Upper lobe of right lung (tissue), 1 donor: ENCODE measurements at places on chromosomes 5 and 9. TPM values are rescaled to one million over a fixed set of nuclear protein-coding genes. Genes with fewer than 3 reads are reported as not detected.

- no peaks in the 10 kb centered on the region for H3K4me1 ChIP-seq
- peaks cover 29% of the 10 kb centered on the region for H3K27me3 ChIP-seq
- no peak overlapping the region for H3K4me3 ChIP-seq
- H3K27ac ChIP-seq = no peak overlapping the region
Observed at GRCh38 chr5:135482381-135482933, 30.3 kb upstream of the TIFAB start.

Gene HRCT1
- 10.8 TPM for total RNA-seq

Gene MEIKIN
- not detected for total RNA-seq

- peak overlapping the region; percentile 49 for H3K27ac ChIP-seq
- DNase-seq = no peak
- H3K4me1 ChIP-seq = peaks cover 42% of the 10 kb centered on the region
- H3K36me3 ChIP-seq = no peaks in the 10 kb centered on the region
- no peak overlapping the region for H3K4me3 ChIP-seq
Observed at GRCh38 chr9:109969011-109969410, 189.0 kb downstream of the PALM2AKAP2 start.

Gene CTXN3
- total RNA-seq = not detected

DNA sequence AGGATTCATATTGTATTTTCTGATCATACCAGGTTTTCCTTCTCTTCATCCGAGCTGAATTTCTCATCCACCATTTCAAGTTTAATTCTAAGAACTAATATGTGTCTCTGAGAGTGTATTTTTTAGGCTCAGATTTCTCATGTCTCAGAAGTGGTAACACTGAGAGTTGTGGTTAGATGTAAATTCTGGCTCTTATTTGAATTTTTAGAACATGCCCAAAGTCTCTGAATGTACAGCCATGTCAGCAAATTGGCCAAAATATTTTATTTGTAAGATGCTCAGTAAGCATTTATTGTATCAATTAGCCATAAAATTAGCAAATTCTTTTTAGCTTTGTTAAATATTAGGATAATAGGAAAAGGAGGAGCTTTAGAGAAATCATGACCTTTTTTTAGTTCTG lies 16.6 kb downstream of the SV2C start:
- H3K27me3 ChIP-seq = no peaks in the 10 kb centered on the region
- no peak overlapping the region for H3K27ac ChIP-seq
- no peak overlapping the region for H3K4me3 ChIP-seq
- no peaks in the 10 kb centered on the region for H3K36me3 ChIP-seq
- DNase-seq = no peak
- no peaks in the 10 kb centered on the region for H3K4me1 ChIP-seq

DNA sequence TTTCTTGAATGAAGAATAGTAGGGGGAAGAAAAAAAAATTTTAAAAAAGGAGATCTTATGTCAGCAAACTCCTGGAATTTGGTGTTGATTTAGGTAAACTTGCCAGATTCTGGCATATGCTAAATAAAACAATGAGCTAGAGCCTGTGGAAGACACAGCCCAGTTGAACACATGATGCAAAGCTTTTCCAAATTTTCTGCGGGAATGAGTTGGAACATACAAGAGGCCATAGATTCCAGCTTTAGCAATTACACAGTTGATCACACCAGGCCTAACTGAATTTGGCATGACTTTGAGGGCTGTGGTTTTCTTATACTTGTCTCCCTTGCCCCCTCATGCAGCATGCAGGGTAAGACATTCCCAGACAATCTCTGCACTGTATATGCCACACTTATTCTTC lies 297.0 kb downstream of the SH3GL2 start:
- H3K4me1 ChIP-seq = no peaks in the 10 kb centered on the region
- no peak overlapping the region for H3K4me3 ChIP-seq
- H3K36me3 ChIP-seq = no peaks in the 10 kb centered on the region
- DNase-seq = no peak

Gene MSMP
- total RNA-seq = not detected

DNA sequence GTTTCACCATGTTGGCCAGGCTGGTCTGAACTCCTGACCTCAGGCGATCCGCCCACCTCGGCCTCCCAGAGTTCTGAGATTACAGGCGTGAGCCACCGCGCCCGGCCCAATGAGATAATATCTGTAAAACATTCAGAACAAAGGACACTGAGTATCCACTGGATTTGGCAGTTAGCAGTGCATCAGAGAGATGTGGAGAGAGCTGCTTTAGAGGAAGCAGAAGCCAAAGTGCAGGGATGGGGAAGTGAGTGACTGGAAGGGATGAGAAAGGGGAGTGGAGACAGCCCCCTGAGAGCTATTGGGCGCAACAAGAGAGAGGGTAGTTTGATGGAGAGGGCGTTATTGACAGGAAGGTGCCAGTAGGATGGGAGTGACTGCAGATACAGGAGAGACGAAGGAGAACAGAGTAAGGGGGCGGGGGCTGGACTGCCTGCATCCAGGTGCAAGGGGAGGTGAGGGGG lies 157.5 kb upstream of the SHB start:
- H3K4me1 ChIP-seq = peaks cover 2% of the 10 kb centered on the region
- H3K36me3 ChIP-seq = no peaks in the 10 kb centered on the region
- no peak overlapping the region for H3K27ac ChIP-seq
- DNase-seq = peak; percentile 52
- H3K27me3 ChIP-seq = no peaks in the 10 kb centered on the region

Gene SPOCK1
- total RNA-seq = 4.0 TPM

Gene NOTCH1
- total RNA-seq = 114 TPM

DNA sequence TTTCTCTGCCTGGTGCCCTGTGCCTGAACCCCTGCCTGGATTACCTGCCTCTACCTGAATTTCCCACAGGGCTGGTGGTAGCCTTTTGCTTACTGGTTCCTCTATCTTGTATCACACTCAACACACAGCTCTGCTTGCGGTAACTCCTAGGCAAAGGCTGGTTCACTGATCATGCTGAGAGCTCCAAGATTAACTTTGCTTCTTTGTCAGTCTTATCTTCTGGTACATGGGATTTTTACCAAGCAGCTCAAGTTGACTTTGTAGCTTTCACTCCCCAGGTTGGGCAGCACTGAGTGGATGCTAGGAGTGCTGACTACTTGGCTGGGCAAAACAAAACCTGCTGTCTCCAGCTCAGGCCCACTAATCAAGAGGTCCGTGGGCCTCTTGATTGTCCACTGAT lies 145.9 kb upstream of the GLRA1 start:
- no peak overlapping the region for H3K27ac ChIP-seq
- no peak for DNase-seq
- no peak overlapping the region for H3K4me3 ChIP-seq
- H3K4me1 ChIP-seq = no peaks in the 10 kb centered on the region

DNA sequence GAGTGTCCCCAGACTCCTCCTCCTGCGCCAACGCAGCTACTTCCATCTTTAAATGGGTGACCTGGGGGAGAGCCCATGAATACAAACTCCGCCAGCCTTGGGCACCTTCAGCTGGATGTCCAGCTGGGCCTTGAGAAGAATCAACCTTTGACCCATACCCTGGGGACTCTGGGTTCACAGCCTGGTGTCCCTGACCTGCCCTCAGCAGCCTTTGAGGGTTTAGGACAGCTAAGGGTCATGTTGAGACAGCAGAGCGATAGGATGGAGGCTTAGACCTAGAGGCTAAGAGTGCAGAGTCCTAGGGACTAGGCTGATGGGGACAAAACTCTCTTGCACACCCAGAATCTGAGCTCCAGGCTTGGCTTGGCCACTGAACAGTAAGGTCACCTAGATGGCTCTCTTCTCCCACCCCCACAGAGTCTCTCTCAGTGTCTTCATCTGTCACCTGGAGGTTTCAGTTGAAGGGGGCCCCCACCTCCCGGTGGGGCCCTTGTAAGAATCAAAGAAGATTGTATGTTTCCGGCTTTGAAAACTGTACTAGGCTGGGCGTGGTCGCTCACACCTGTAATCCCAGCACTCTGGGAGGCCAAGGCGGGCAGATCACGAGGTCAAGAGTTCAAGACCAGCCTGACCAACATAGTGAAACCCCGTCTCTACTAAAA lies 6.7 kb upstream of the AQP3 start:
- no peaks in the 10 kb centered on the region for H3K4me1 ChIP-seq
- no peak for DNase-seq
- H3K27me3 ChIP-seq = no peaks in the 10 kb centered on the region
- no peak overlapping the region for H3K4me3 ChIP-seq
- no peaks in the 10 kb centered on the region for H3K36me3 ChIP-seq

GRCh38 chr9:136645352-136645902 lies 17.3 kb upstream of the EGFL7 start:
- H3K27me3 ChIP-seq = peaks cover 17% of the 10 kb centered on the region
- peak overlapping the region; percentile 51 for H3K4me3 ChIP-seq
- H3K27ac ChIP-seq = peak overlapping the region; percentile 83
- peaks cover 31% of the 10 kb centered on the region for H3K4me1 ChIP-seq
- H3K36me3 ChIP-seq = no peaks in the 10 kb centered on the region

DNA sequence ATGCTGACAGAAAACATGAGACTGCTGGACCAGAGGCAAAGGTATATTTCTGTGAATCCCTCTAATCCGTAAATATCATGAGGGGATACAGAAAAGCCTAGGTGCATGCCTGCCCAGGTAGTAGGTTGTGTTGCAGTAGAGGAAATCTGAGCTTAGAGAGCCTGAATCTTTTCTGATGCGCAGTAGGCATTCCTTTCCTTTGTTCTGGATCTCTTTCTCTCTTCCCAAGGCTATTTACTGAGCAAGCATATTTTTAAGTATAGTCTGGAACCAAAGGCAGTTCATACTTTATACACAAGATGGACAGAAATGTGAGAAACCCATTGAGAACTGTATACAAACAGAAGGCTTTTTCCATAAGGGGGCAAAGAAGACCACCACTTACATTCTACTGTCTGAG lies 359.3 kb downstream of the TMEM161B start:
- H3K4me1 ChIP-seq = no peaks in the 10 kb centered on the region
- no peak for DNase-seq
- H3K27me3 ChIP-seq = no peaks in the 10 kb centered on the region
- no peak overlapping the region for H3K27ac ChIP-seq
- H3K4me3 ChIP-seq = no peak overlapping the region

DNA sequence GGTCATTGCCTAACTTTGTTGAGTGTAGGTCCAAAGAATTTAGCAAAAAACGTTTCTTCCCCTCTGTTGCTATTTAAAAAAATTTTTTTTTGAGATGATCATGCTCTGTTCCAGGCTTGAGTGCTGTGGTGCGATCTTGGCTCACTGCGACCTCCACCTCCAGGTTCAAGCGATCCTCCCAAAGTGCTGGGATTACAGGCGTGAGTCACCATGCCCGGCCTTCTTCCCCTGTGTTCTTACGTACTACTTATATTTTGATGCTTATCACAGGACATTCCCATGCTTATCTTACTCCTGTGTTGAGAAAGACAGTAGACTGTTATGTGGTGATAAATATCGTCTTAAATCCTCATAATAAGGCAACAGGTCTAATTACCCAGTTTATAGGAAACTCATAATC lies 2.5 kb downstream of the ACER2 start:
- H3K4me3 ChIP-seq = no peak overlapping the region
- H3K4me1 ChIP-seq = peaks cover 14% of the 10 kb centered on the region
- no peaks in the 10 kb centered on the region for H3K36me3 ChIP-seq
- no peak overlapping the region for H3K27ac ChIP-seq

Gene BAAT
- 1.0 TPM for total RNA-seq

DNA sequence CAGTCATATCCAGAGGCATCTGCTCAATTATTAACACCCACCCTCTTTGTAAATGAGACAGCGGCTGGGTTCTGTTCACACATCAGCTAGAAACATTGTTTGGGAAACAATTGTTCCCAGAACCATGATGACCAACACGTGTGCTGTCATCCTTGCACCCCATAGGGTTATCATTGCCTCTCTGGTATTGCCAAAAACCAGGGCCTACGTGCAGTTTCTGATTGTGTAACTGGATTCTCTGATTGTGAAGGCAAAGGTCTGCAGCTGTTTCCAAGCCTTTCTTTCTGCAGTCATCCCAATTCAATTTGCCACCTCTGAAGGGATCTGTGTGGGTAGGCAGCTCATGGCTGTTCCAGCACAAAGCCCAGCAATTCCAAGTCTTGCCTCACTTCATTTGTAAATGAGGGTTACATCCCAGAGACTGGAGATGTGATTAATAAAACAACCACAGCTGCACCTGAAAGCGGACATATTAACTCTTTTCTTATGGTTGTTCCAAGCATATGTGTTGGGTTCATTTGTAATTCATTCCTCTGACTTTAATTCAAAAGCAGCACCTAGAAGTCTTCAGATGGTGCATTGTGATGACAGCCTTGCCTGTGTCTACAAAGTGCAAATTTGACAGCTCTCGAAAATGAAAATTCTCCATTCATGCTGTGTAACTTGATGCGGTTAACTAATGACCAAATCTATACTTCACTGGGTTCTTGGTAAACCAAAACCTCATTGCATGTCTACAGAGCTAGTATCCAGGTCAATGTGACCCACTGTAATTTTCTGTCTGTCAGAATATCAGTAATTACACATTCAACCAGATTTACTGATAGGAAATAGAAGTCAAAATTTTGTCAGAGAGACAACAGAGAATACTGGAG lies 66.6 kb downstream of the YIPF5 start:
- no peak overlapping the region for H3K27ac ChIP-seq
- H3K27me3 ChIP-seq = no peaks in the 10 kb centered on the region
- no peaks in the 10 kb centered on the region for H3K36me3 ChIP-seq
- no peaks in the 10 kb centered on the region for H3K4me1 ChIP-seq

- no peaks in the 10 kb centered on the region for H3K36me3 ChIP-seq
- DNase-seq = peak; percentile 62
- no peaks in the 10 kb centered on the region for H3K27me3 ChIP-seq
- no peak overlapping the region for H3K4me3 ChIP-seq
Observed at GRCh38 chr5:125484742-125485641, 738.6 kb upstream of the ZNF608 start.

- H3K27ac ChIP-seq = no peak overlapping the region
- H3K4me1 ChIP-seq = no peaks in the 10 kb centered on the region
- no peak for DNase-seq
- H3K36me3 ChIP-seq = no peaks in the 10 kb centered on the region
Observed at GRCh38 chr9:115599898-115600297, 481.9 kb upstream of the TNC start.

- H3K27me3 ChIP-seq = no peaks in the 10 kb centered on the region
- no peak for DNase-seq
- no peak overlapping the region for H3K4me3 ChIP-seq
- no peaks in the 10 kb centered on the region for H3K36me3 ChIP-seq
- H3K27ac ChIP-seq = no peak overlapping the region
Observed at GRCh38 chr9:132880324-132880661, 1.6 kb downstream of the SPACA9 start.

Gene AIF1L
- 12.3 TPM for total RNA-seq

DNA sequence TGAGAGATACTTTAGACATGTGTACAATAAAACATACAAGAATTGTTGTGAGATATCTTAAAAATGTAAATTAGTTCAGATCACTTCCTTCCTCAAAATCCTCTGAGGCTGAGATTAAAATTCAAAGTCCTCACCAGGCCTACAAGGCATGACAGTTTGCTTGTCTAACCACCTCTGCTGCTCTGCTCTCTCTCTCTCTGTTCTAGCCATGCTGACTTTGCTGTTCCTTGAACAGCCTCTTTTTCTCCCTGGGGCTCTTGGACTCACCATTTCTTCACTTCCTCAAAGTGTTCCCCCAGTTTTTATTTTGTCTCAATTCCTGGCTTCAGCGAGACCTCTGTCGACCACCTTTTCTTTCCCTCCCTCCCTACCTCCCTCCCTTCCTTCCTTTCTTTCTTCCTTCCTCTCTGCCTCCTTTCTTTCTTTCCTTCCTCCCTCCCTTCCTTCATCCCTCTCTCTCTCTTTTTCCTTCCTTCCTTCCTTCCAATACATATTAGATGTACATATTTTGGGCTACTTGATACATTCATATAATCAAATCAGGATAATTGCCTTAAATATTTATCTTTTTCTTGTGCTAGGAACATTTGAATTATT lies 27.0 kb downstream of the CATSPER3 start:
- no peak overlapping the region for H3K27ac ChIP-seq
- H3K4me3 ChIP-seq = no peak overlapping the region
- H3K36me3 ChIP-seq = no peaks in the 10 kb centered on the region
- no peak for DNase-seq
- no peaks in the 10 kb centered on the region for H3K27me3 ChIP-seq
